H9 (cell line): ENCODE measurements at places on chromosomes 12 and 14. TPM values are rescaled to one million over a fixed set of nuclear protein-coding genes. Genes with fewer than 3 reads are reported as not detected.

Gene ZNF664
- 29.5 and 31.7 TPM in 2 replicates for total RNA-seq

GRCh38 chr12:118345355-118345754 lies 27.4 kb downstream of the TAOK3 start:
- DNase-seq: no peak

Gene MORN3
- total RNA-seq: 0.24 and 0.37 TPM in 2 replicates

Gene RND1
- total RNA-seq: 9.5 and 9.7 TPM in 2 replicates

Gene SMIM41
- total RNA-seq: not detected in 2 replicates

Gene GPRC5D
- not detected in 2 replicates for total RNA-seq
